Kidney tubule cell (primary cell): ENCODE measurements at places on chromosomes 7 and 10.
A peak's percentile ranks its signal among the peaks of the same experiment; 100 is the strongest.

GRCh38 chr10:113132591-113133121 is 182.6 kb downstream of the TCF7L2 start:
- no peak for DNase-seq

DNA sequence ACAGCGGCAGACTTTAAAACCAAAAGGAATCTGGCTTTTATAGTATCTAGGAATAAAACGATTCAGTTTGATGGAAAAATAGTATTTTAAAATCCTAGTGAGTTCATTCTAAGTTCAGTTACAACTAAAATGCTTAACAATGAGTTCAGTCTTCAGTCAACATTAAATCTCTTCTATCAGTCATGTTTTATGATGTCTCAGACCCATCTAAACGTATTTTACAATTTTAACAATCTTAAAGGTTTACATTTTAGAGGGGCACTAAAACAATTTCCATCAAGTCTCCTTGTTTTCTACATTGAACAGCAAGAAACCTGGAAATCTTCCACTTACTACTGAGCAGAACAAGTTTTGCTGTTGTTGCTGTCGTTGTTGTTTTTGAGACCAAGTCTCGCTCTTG is 10.0 kb downstream of the SVOPL start:
- DNase-seq = no peak

DNA sequence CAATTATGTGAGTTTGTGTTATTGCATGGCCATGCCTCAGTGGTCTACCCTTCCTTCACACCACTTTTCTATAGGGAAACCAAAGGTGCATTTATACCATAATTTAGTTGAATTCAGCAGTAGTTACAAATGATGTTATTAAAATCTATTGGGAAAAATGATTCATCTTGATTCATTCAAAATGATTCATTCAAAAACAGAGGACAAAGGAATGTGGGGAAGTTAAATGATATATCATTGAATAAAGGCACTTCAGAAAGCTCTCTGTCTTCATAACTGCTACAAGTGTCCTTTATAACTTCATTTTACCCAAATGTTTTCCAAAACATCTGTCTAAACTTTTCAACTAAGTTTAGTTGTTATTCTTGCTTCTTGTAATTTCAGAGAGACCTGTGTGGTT is 722.9 kb downstream of the GRM8 start:
- DNase-seq = peak; percentile 12

- peak; percentile 30 for DNase-seq
Measured at GRCh38 chr10:88793712-88794299, 8.7 kb upstream of the LIPM start.

DNA sequence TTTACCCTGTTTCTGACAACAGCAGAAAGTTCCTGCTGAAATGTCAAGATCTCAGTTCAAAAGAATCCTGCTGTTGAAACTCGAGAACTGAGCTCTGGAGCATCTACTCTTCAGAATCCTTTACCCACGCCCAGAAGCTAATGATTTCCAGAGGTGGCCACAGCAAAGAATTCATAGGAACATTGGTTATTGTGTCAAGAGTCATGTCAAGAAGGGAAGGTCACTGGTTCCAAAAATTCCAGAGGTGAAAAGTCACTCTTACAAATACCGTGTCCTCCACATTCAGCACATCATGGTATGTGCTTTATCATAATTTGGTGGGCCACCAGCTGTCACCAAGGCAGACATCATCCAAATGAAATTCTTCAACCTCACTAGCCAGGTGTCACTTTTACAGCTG is 394.4 kb upstream of the NPVF start:
- DNase-seq = peak; percentile 76
